ENCODE measurements at places on chromosomes 11 and 22.

DNA sequence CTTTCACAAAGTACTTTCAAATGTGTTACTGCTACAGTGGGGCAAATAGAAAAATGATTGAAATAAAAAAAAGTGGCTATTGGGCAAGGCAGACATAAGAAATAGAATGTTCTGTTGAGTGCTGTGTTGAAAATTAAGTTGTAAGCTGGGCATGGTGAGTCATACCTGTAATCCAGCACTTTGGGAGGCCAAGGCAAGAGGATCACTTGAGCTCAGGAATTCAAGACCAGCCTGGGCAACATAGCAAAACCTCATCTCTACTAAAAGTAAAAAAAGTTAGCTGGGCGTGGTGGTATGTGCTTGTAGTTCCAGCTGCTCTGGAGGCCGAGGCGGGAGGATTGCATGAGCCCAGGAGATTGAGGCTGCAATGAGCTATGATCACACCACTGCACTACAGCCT, 26.9 kb upstream of the LDHA start:
- DNase-seq = no peak

DNA sequence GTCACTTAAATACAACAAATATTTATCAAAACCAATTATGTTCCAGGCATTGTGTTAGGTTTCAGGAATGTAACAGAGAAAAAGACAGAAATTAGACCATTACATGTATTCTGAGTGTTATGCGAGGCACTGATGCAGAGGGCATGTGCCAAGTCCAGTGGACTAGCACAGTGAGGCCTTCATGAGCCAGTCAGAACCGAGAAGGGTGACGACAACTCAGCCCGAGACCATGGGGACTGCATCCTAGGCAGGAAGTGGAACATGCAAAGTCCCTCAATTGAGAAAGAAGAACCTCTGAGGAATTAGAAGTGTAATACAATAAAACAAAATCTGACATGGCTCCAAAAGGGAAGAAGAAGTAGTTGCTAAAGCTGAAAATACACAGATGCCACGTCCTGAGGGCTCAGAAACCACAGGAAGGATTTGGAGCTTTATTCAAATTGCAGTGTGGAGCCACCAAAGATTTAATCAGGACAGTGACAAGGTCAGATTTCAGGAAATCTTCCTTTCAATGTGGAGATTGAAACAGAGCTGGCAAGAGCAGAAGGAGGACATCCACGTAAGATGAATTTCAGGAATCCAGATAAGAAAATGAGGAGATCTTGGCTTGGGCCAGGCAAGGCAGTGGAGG, 529.6 kb downstream of the NTM start:
- no peak for DNase-seq

DNA sequence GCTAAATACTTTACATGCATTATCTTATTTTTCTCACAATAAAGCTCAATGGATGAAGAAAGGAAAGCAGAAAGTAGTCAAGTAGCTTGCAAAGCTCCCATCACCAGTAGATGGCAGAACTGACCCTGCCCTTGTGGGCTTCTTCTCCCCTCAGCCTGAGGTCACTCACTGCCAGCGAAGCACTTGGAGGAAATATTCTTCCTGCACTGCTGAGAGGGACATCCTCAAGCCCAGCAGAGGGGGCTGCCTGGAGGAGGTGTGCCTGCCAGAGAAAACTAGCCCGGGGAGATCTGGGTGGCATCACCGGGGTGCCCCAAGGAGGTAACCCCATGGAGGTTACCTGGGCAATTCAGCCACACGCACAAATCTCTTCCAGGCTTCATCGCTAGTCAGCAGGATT, 6.6 kb downstream of the APOL4 start:
- no peak for DNase-seq

GRCh38 chr11:66912911-66913310, 45.3 kb downstream of the PC start:
- DNase-seq = no peak

- DNase-seq = no peak
Observed at GRCh38 chr22:31646186-31647019, 15.6 kb downstream of the PISD start.

- no peak for DNase-seq
Observed at GRCh38 chr11:9029422-9029821, 25.6 kb upstream of the NRIP3 start.

DNA sequence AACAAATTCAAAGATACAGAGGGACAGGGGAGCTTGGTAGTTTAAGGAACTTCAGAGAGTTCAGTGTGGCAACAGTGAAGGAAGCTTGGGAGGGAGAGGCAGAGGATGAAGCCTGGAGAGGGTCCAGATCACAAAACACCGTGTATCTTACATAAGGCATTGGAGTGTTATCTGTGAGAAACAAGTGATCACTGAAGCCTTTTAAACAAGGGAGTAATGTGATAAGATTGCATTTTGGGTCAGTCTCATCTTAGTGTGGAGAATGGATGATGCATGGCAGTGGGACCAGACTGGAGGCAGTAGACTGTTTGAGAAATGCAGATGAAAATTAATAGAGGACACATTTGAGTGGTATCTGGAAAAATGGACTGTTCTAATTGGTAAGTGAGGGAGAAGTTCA, 79.4 kb downstream of the EXT2 start:
- no peak for DNase-seq

Data from NCI-H2107 (cell line).